ENCODE measurements at places on chromosomes 12 and 14.

GRCh38 chr12:82326905-82327503, 31.2 kb downstream of the CCDC59 start:
- no peak for DNase-seq

DNA sequence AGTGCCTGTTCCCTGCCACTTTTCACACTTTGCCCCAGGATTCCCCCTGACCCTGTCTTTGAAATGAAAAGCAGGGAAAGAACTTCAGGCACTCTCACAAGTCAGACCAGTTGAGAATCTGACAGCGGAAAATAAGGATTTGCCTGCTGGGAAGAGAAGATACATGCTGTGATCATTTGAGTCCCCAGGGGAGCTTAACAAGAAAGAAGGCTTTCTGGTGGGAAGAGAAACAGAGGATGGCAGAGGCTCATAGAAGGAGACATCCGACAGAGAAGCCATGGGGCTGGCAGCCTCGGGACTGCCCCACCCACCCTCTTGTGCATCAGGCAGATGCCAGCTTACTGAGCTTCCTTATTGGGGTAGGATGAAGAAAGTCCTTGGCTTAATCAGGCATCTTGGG, 11.9 kb downstream of the TTC9 start:
- no peak for DNase-seq

GRCh38 chr14:103402695-103403094, 17.5 kb downstream of the MARK3 start:
- DNase-seq, result no peak

GRCh38 chr12:125922330-125922729, 857.1 kb downstream of the AACS start:
- no peak for DNase-seq

DNA sequence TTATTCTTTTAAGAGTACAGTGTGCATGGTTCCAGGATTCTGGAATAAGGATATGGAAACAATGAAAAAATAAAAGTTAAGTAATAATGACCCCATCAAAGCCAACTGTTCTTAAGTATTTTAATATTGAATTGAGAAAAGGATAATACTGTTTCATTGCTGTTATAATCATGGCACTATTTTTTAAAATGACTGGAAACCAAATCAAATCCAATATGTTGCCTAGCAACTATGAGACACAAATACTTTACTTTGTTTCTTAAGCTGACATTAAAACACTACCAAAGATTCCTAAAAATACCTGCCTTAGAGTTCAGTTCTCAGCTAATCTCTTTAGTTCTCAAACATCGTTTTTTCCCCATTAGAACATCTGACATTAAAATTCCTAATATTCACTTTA, 66.4 kb upstream of the OTOGL start:
- DNase-seq, result no peak

GRCh38 chr14:105026033-105026785, 5.3 kb upstream of the CDCA4 start:
- no peak for DNase-seq

All from retina (tissue), 1 donor.